Keratinocyte (primary cell): ENCODE measurements at places on chromosomes 1 and 21.

GRCh38 chr1:206467915-206468314 lies 2.4 kb upstream of the IKBKE start:
- no peak for DNase-seq

DNA sequence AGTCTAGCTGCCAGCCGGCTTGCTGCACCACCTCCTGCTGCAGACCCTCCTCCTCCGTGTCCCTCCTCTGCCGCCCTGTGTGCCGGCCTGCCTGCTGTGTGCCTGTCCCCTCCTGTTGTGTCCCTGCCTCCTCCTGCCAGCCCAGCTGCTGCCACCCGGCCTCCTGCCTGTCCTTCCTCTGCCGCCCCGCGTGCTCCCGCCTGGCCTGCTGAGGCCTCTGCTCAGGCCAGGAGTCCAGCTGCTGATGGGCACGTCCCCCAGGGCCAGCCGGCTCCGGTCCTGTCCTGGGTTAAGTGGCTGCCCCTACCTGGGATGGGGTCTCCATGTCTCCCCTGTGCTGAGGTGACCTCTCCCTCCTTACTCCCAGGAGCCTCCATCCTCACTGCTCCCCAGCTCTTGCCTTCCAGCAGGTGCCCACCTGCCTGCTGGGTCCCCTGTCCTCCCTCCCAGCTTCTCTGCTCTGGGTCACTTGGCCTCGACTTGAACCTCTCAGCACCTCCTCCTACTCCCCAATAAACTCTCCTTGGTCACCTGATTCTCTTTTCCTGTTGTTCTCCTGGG lies 870 bp downstream of the KRTAP10-8 start:
- DNase-seq = no peak

DNA sequence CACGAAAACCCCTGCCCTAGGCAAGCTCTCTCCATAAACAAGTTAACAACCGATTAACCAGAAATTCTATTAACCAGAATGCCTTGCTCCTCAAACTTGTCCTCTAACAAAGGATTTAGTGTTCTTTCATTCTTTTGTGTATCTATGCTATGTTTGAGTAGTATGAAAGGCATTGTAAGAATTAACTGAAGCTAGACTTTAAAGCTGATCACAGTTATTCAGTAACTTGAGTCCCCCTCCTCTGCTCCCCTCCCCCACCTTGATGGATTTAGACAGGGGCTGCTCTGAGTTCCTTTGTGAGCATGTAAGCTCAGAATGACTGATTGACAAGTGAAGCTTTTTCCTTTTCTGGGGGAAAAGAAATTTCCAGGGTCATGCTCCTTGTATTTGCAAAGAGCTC lies 257.6 kb downstream of the TTLL7 start:
- DNase-seq = no peak

- DNase-seq = no peak
Measured at GRCh38 chr1:6438047-6438525, 13.5 kb downstream of the ESPN start.

DNA sequence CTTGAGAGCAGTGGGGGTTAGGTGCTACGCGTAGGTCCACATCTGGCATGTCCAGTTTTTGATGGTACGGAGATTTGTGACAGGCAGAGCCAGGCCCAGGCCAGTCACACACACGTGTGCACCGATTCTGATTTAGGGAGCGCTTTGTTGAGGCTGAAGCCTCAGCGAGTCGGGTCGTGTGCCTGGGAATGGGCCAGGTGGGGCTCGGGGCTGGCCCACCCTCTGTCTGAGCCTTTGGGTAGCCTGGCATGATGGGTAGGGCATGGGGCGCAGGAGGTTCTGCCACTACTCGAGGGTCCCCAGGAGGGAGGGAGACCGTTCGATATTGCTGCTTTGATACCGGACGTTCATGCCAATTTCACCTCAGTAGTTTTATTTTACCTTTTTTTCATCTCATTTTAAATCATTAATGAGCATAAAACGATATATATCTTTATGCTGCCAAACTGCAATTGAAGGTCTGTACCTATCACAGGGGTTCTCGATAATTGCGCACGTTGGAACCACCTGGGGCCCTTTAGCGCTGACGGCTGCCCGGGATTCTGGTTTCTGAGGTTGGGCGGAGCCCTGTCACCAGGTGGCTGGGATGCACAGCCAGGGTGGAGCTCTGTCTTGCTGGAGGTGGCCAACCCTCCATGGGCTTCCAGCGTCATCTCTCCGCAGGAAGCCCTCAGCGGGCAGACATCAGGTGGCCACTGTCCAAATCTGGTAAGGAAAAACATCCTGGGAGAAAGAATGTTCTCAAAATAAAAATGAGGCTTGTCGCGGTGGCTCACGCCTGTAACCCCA lies 71.9 kb downstream of the SCCPDH start:
- no peak for DNase-seq

GRCh38 chr1:15122331-15122730 lies 31.2 kb upstream of the TMEM51 start:
- DNase-seq = no peak

GRCh38 chr1:230865062-230865817 lies 3.1 kb downstream of the C1orf198 start:
- DNase-seq = no peak

DNA sequence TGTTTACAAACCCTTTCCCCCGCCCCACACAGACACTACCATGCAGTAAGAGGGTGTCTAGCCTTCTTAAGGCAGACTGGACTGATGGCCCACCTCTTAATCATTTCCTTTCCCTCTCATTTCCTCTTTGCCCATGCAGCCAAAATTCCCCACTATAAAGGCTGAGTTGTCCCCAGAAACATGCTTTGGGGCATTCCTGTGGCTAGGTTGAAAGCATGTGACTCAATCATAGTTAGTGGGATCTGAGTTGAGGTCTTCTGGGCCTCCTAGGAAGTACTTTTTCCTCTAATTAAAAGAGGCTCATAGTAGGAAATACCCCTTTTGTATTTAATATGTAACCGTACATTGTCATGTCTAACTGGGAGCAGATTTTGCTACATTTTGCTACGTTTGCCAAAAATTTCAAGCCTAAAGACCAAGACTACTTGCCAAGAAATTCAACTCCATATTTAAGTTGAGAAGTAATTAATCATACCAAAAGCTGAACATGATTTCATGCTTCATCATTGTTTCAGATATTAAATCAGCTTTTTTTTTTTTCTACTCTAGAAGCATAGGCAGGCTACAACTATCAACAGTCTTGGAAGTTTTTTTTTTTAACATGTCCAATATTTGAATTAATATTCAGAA lies 174.7 kb downstream of the ADGRL4 start:
- DNase-seq = peak; percentile 76

DNA sequence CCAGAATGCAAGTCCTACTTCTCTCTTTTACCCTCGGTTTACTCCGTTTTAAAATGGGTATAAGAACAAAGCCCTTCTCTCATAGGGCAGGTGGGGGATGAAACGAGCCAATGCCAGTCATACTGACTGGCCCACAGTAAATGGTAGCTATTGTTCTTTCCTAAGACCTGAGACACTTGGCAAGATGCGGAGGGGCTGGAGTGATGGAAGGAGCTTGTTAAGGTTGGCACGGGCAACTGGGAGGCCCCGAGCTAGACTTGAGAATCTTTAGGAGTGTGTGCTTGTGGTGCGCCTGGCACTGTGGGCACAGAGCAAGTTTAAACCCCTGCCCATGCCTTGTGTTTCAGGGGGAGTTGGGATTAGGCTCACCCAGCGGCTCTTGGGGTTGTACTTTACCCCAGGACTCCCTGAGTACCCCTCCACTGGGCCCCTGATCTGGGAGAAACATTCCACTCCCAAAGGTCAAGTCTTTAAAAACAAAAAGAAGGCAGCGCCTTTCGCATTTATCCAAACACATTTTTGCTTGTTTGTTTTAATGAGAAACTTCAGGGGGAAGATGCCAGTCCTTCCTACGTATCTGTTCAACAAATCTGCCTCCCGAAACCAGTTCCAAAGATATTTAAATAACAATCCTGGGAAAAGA lies 240.6 kb upstream of the TMEM51 start:
- no peak for DNase-seq

- no peak for DNase-seq
Measured at GRCh38 chr1:112710586-112710985, 3.7 kb upstream of the RHOC start.

DNA sequence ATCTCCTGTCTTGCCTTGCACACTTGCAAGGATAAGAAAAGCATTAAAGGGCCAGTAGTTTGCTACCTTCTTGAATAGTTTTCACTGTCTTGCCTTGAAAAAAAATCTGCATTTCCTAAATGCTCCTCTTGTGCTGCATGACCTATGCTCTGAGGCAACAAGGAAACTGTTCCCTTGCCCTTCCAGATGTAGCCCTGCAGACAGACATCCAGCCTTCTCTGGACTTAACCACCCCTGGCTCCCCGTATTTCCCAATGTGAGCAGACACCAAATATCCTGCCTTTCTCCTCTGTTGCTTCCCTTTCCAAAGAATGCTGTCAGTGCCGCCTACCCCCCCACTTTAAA lies 177.6 kb downstream of the GABPA start:
- DNase-seq = no peak

DNA sequence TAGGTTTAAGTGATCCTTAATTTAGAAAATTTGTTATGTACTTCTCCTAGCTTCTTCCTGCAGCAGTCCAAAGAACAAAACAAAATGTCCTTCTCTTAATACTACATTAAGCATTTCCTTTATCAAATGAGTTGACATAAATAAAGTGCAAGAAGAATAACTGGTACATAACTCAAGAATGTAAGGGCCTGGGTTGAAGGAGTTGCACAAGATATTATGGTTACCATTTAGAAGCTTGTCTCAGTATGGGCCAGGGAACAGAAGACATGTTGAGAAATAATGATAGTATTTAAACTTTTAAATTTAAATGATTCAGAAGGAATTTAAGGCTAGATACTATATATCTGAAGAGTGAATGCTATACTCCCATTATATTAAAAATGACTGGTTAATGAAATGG lies 23.5 kb downstream of the SUCO start:
- DNase-seq = no peak

- no peak for DNase-seq
Measured at GRCh38 chr1:26094677-26095383, 16.8 kb upstream of the PDIK1L start.

- DNase-seq = no peak
Measured at GRCh38 chr1:116923421-116923820, 13.7 kb downstream of the PTGFRN start.

GRCh38 chr1:23727362-23727811 lies 15.9 kb upstream of the ELOA start:
- DNase-seq = no peak

DNA sequence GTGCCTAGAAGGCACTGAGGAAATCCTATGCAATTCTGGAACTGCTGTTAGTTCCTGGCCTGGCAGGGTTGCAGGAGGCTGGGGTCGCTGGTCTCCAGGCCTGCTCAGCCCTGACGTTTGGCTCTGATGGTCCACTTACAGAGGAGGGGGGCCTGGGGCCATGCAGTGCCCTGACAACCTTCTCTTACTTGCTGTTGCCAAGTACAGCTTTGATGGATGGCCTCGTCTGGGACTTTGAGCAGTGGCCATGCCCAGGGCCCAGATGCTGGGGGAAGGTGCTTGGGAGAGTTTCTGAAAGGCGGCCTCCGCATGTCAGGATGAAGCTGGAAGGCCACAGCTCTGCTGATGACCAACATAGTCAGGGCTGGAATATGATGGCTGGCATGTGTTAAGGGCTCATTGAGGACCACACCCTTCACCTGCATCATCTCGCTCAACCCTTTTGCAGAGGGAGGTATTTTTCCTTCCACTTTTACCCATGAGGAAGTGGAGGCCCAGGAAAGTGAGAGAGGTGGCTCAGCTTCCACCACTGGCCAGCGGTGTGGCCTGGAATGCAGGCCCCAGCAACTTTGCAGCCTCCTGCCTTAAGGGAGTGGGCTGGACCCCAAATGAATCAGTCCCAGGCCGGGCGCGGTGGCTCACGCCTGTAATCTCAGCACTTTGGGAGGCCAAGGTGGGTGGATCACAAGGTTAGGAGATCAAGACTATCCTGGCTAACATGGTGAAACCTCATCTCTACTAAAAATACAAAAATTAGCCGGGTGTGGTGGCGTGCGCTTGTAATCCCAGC lies 34.7 kb upstream of the LRRC3 start:
- no peak for DNase-seq

GRCh38 chr1:2151252-2151651 lies 43.3 kb downstream of the FAAP20 start:
- no peak for DNase-seq

DNA sequence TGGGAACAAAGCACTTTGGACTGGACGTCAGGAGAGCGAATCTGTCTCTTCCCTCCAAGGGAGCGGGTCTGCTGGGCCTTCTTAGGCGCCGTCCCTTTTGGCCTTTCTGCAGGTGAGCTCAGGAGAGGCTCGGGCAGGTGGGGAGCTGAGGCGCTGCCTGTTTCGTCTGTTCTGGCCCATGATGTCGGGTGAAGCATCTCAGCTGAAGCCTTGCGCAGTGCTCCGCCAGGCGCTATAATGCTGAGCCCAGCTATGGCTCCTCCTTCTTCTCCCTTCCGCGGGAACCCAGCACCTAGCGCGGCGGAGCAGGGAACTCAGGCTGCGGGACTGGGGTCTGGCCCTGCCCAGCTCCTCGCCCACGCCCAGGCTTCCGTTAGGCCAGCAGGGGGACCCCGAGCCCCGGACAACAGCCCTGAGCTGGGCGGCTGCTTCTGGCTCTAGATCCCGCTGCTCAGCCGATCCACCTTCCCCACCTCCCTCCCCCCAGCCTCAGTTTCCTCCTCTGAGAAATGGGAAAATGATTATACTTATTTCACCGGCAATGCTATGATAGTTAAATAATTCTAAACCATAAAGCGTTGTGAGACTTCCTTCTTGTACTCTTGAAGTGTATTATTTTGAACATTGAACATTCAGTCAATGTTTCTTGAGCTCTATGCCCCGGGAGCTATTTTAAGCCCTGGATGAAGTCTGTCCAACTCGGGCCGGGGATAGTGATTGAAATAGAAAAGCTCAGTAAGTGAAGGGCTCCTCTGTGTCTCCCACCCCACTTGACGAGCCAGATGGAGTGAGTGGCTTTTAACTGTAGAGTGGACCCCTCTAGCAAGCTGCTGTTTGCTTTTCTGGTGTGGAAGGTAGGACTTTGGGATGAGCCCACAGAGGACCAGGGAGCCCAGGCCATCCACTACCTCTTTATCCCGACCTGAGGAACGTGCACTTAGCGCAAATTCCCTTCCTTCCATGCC lies 9.6 kb upstream of the ADORA1 start:
- no peak for DNase-seq

DNA sequence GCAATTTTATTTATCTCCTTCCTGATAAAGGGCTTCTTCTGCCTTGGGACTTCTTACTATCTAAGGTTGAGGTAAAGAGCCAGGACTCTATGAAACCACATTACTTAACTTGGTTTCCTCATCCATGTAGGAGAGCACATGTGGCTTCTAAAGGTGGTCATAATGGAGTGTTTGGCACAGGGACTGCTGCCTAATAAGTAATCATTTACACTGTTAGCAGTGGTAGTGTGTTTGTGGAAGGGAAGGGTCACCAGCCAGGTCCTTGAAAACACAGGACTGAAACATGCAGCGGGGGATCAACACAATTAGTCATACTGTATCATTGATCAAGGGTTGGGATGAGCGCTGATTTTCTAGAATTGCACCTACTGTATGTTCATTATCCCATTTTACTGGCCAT lies 59.6 kb downstream of the UCK2 start:
- no peak for DNase-seq

DNA sequence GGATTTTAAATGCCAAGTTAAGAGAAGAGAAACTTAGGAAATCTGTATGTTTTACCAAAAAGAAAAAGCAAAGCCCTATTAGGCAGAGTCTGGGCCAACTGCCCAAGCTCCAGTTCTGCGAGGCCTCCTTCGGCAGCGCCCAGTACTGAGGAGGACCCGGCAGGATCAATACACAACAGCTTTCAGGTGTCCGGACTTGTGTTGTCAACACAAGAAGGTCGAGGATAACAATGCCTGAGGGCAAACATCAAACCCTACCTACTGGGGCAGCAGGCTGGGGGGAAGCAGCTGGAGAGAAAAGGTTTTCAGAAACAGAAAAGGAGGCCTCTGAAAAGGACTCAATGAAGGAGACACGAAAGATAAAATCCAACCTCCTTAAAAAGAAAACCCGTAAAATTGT lies 98.1 kb upstream of the GJB5 start:
- no peak for DNase-seq
